ENCODE measurements at places on chromosomes 7 and 10. TPM values are rescaled to one million over a fixed set of nuclear protein-coding genes. Genes with fewer than 3 reads are reported as not detected.

- no peak for DNase-seq
Measured at GRCh38 chr7:135666846-135667245, 4.5 kb downstream of the STMP1 start.

- no peak for DNase-seq
Measured at GRCh38 chr10:50437248-50437647, 185.9 kb upstream of the ASAH2 start.

SP8 gene
- 3.5 TPM for total RNA-seq

DNA sequence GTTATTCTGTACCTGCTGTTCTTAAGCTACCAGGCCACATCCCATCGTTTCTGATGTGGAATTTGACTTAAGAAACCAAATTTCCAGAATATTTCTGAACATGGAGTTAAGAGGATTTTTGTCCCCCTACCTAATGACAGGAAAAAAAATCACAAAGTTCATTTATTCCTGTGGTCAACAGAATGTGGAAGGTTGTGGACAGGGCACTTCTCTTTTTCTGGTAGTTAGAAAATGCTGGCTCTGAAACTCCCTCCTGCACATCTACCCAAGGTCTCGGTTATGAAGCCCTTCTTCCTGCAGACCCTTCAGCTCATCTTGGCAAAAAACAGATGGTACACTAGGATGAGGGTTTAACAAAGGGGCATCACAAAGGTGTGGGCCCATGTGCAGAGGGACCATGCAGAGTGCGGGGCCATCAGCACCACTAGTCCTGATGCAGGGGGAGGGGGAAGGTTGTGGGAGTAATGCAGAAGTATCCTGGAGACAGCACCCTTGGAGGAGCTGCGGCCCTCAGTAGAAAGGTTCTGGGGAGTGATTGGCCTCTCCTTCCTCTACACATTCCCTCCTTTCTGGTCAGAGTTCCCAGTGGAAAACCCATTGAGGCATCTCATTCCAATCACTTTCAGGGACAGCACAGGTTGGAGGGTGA is 9.8 kb downstream of the ALOX5 start:
- DNase-seq, result no peak

CYP3A4 gene
- not detected for total RNA-seq
